ENCODE measurements at places on chromosomes 2 and 18. TPM values are rescaled to one million over a fixed set of nuclear protein-coding genes. Genes with fewer than 3 reads are reported as not detected.

The SF3B1 gene
- 321 TPM for total RNA-seq

The CAVIN2 gene
- 4.8 TPM for total RNA-seq

The CSRNP3 gene
- total RNA-seq: 14.0 TPM

The SPP2 gene
- total RNA-seq: 78.5 TPM

The GRHL1 gene
- total RNA-seq: 10.9 TPM

The ABCG5 gene
- total RNA-seq: 3.8 TPM

The CIB4 gene
- not detected for total RNA-seq

The ASPRV1 gene
- total RNA-seq: 0.73 TPM

The LOXHD1 gene
- total RNA-seq: not detected

The ELOA2 gene
- total RNA-seq: not detected

The NIFK gene
- total RNA-seq: 53.6 TPM
